GM12878 (cell line): ENCODE measurements at places on chromosomes 12 and 14. TPM values are rescaled to one million over a fixed set of nuclear protein-coding genes. Genes with fewer than 3 reads are reported as not detected.

Gene SUOX
- total RNA-seq, result 11.8 and 13.6 TPM in 2 replicates

GRCh38 chr12:91396293-91396692 is 213.7 kb upstream of the DCN start:
- DNase-seq, result no peak

DNA sequence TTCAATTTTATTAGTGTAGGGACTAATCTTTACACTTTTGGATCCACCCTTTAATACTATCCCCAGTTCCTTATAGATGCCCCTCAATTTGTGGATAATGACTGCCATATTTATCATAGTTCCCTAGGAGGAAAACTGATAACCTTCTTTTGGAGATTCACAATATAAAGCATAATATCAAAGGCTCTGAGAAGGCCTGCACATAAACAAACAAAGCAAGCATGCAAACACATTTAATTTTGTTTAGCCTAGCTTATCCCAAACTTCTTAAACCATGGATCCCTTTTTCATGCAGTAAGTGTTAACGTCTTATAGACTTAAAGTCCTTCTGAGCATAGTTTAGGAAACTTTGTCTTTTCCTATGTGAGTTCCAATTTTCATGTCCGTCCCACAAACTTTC is 290.4 kb upstream of the TBX3 start:
- DNase-seq, result no peak

DNA sequence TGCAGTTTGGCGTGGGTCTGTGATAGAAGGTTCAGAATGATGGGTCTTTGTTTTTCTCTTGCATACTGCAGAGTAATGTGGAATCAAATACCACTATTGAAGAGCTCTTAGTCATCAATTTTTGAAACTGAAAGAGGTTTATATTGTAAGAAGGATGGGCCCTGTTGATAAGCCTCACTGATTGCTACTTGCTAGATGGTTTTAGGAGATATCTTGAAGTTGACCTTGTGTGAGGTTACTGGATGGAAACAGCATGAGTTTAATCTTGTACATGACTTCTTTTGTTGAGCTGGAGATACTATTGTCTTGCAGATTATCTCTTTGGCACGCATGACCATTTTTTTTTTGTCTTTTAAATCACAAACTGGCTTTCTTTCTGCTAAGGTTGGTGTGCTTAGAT is 13.8 kb downstream of the BICD1 start:
- DNase-seq, result no peak

DNA sequence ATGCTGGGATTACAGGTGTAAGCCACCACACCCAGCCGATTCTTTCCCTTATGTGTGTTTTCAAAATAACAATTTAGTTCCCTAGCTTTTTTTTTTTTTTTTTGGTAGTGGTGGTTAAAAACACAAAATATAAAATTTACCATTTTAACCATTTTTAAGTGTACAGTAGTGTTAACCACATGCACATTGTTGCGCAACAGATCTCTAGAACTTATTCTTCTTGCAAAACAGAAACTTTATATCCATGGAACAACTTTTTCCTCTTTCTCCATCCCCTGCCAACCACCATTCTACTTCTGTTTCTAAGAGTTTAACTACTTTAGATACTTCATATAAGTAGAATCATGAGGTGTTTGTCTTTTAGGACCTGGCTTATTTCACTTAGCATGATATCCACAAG is 1.1 kb upstream of the NDUFA12 start:
- no peak for DNase-seq
